NCI-H1694 (cell line): ENCODE measurements at places on chromosomes 7 and 10.

- no peak for DNase-seq
Measured at GRCh38 chr10:116069856-116070255, 203.2 kb downstream of the GFRA1 start.

DNA sequence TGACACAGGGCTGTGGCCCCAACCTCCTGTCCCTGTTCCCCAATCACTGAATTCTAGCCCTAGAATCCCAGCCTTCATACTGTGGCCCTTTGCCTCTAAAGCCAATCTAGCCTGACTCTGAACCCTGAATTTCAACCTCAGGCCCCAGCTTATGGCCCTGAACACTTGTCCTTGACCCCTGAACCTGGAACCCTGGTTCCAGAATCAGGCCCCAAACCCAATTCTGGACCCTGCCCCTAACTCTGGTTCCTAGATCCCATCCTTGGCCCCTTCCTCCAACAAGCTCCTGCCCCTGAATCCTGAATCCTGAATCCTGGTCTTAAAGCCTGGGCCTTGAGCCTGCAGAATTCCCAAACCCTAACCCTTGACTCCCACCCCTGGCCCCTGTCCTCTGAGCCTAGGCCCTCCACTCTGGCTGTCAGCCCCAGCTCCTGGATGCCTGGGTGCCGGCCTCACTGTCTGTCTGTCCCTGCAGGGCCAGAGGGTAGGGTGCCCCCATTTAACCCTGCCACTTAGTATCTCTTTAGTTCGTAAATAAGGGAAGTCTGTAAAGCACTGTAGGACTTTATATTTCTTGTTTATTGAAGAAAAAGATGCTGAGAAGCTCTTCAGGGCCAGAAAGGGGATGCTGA, 1.3 kb downstream of the INPP5A start:
- DNase-seq, result no peak

GRCh38 chr10:110497438-110498086, at the start of gene DUSP5:
Gene DUSP5 (plus strand): TSS chr10:110497907. CDS start chr10:110498122, 215 bp downstream.
- DNase-seq, result peak; percentile 77

- DNase-seq, result no peak
Measured at GRCh38 chr7:54112567-54112966, 429.6 kb upstream of the VSTM2A start.

DNA sequence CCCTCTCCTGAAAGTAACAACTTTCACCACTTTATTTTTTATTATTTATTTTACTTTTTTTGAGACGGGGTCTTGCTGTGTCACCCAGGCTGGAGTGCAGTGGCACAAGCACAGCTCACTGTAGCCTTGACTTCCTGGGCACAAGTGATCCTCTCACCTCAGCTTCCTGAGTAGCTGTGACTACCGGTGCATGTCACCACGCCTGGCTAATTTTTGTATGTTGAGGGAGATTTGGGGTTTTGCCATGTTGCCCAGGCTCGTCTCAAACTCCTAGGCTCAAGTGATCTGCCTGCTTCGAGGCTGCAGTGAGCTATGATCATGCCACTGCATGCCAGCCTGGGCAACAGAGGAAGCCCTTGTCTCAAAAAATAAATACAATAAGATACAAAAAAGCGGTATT, 14.9 kb upstream of the SLIT1 start:
- DNase-seq, result no peak

- no peak for DNase-seq
Measured at GRCh38 chr10:11594589-11595394, 16.7 kb downstream of the USP6NL start.

DNA sequence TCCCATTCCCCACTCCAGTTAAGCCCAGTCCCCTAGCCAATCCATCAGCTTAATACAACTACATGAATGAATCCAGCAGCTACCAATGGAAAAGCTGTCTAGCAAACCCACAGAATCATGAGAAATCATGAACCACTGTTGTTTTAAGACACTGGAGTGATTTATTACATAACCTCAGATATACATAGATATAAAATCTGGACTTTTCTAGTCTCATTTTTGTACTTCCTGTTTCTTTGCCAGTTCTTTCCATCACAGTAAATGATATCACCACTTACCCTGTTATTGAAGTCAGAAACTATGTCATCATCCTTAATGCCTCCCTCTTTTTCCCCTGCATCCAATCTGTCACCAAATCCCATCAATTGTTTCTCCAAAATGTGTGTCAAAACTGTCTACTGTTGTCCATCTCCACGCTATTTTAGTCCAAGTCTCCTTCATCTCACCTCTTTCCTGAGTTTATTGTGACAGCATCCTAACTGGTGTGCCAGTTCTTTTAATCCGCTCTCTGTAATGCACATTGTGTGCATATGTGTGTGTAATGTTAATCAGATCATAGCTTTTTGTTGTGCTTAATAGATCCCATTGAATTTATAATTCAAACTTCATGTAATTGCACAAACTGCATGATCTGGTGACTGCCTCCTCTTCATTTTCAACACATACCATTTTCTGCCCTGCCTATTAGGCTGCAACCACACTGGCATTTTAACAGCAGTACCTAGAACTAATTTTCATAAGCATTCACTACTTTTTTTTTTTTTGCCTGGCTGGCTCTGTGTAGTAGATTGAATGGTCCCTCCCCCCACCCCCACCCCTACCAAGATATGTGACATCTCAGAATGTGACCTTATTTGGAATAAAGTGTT, 56.0 kb downstream of the MKLN1 start:
- DNase-seq, result no peak

DNA sequence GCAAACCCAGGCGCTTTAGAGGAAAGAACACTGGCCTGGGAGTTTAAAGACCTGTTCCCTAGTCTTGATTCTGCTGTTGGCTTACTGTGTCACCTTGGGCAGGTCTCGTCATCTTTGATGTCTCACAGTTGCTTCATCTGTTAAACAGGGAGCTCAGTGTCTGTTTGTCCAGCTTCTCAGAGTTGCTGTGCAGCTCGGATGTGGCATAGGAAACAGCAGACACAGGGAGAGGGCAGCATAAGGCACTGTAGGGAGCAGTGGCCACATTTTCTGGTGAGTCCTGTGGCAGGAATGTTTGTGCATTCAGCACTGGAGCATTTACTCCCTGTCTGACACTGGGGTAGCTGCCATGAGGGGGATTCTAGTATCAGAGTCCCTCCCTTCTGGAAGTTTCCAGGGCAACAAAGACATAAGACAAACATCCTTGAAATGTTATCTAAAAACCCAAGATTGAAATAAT, 2.0 kb downstream of the REPIN1 start:
- DNase-seq, result no peak

GRCh38 chr10:30836406-30836805, 195.3 kb downstream of the ZNF438 start:
- DNase-seq, result no peak

- DNase-seq, result no peak
Measured at GRCh38 chr7:40698214-40698920, 563.6 kb downstream of the SUGCT start.

DNA sequence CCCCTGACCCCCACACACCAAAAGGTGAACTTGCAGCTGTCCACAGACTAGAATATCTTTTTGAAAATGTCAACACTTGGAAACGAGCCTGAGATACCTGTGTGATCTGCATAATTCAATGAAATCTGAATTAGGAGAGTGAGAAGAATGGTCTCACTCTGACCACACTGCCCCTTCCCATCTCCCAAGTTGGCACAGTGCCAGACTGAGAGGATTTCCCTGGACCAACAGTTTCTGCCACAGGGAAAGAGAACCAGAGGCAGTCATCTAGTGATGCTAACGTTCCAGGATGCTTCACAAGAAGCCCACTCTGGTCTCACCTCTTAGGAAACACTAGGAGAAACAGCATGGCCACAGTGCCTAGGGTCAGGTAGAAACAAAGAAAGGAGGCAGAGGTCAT, 479.0 kb downstream of the SDK1 start:
- no peak for DNase-seq

DNA sequence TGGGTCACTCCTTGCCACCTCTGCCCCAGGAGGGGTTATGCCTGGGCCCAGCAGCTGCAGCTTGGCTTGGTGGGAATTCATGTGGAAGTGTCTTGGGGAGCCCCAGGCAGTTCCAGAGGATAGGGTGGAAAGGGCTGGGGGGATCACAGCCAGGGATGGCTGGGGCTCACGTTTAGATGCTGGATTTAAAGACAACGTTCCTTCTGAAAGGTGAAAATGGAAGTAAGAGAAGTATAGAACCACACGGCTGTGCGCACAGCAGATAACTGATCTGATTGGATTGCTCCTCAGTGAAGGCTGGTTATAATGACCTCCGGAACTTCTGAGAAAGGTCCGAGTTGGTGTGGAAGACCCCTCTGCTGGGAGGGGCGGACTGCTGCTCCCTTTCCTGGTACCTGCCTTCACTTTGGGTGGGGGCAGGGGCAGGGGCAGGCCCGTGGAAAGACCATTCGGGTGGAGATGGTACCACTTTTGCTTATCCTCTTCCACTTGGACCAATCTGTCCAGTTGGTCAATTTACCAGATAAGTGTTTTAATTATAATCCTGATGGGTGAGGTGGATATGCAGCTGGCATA, 7.9 kb upstream of the MYL7 start:
- DNase-seq, result no peak

DNA sequence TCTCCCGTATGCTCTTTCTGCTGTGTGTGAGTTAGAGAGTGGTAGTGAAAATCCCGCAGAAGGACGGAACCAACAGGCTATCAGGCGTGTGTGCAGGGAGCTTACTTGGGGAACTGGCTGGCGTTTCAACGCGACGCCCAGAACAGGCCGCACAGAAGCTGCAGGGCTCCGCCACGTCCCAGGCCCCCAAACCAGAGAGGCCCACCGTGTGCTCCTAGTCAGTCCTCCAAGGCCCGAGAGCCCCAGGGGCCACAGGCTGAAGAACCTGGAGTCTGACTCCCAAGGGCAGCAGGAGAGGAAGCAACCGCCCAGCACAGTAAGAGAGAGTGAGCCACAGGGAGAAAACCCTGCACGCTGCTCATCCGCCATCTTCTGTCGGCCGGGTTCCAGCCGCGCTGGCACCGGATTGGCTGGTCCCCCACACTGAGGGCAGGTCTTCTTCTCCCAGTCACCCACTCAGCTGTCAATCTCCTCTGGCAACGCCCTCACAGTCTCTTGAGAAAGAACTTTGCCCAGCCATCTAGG, 730.6 kb upstream of the VSTM2A start:
- no peak for DNase-seq

- no peak for DNase-seq
Measured at GRCh38 chr7:122597277-122597676, 101.6 kb downstream of the RNF133 start.

- peak; percentile 89 for DNase-seq
Measured at GRCh38 chr7:43647673-43648472, 65.0 kb downstream of the STK17A start.

DNA sequence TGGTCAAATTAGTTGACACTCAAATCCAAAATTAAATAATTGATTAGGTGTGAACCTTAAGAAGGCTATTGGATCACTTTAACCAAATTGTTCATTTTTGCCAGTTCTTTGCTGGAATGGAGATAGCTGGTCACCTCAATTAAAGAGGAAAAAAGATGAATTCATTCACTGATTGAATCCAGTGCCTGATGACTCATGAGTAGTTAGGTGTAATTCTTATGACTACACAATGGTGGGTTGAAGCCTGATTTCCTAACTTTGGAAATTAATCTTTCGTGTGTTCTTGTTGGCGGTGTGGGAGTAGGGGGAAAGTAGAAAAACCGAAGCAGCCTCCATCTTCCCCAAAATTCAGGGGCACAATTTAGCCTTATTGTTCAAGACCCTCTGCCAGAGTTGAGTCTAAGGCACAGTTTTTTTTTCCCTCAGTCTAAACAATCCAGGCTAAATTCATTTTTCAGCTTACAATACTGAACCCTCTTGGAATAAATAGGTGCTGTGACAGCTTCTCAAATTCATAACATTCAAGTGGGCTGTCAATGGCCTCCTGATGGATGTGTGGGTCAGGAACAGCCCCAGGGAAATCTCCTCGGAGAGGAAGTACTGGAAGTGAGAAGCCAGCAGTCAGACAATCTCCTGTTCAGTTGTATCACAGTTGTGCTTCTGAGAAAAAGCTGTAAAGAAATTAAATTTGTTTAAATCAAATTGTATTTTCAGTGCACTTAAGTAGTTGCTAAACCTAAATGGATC, 356.6 kb downstream of the BBS9 start:
- DNase-seq, result no peak

DNA sequence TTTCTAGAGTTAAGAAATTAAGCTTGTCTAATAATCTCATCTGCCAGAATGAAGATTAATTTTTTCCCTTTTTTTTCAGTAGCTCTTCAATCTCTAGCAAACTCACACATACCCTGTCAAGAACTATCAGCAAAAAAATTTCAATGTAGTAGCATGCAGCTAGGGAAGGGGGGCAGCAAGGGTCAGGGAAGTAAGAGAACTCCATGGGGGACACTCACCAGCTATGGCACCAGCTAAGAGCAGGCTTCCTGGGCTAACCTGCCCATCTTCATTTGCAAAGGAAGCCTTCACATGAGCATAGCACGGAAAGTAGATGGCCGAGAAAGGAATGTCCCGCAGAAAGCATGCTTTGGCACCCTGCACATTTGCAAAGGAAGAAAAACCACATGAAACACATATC, 190.4 kb downstream of the SLC25A13 start:
- no peak for DNase-seq

DNA sequence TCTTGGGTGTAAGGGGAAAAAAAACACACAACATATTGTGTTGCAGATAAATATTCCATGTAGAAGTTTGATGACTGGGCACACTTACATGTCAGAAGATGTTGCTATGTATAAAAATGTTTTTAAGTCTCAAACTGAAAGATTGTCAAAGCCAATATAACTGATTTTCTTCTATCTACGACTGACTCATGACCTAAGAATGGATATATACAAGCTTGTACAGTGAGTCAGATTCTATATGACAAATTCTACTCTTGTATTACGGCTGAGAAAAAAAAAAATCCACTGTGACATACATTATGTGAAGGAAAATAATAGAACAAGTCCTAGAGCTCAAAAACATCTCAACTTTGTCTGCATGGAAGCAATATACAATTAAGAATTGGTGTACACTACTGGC, 343.0 kb upstream of the PCDH15 start:
- no peak for DNase-seq
